ENCODE measurements at places on chromosomes 12 and 14. TPM values are rescaled to one million over a fixed set of nuclear protein-coding genes. Genes with fewer than 3 reads are reported as not detected.

ARHGEF40 gene
- 18.2 TPM for polyA plus RNA-seq

KRT81 gene
- not detected for polyA plus RNA-seq

DTD2 gene
- 9.7 TPM for polyA plus RNA-seq

ATL1 gene
- 0.30 TPM for polyA plus RNA-seq

FCF1 gene
- 46.2 TPM for polyA plus RNA-seq

CCDC197 gene
- not detected for polyA plus RNA-seq

ASB2 gene
- polyA plus RNA-seq, result 22.4 TPM

SMCO2 gene
- polyA plus RNA-seq, result not detected

TCL1B gene
- polyA plus RNA-seq, result not detected

ZNF740 gene
- polyA plus RNA-seq, result 6.7 TPM

SLC38A1 gene
- polyA plus RNA-seq, result 250 TPM

HCAR2 gene
- 0.42 TPM for polyA plus RNA-seq

ATF7 gene
- polyA plus RNA-seq, result 21.3 TPM

DDX11 gene
- 8.0 TPM for polyA plus RNA-seq

OLR1 gene
- 0.38 TPM for polyA plus RNA-seq

TMEM116 gene
- 19.6 TPM for polyA plus RNA-seq

BCL11B gene
- polyA plus RNA-seq, result 0.04 TPM

ASCL1 gene
- polyA plus RNA-seq, result not detected

BMP4 gene
- polyA plus RNA-seq, result 3.8 TPM

POTEG gene
- not detected for polyA plus RNA-seq

TSPAN19 gene
- polyA plus RNA-seq, result 0.11 TPM

EFS gene
- polyA plus RNA-seq, result 2.4 TPM

GALNT8 gene
- polyA plus RNA-seq, result 0.88 TPM
